IMR-90 (cell line): ENCODE measurements at places on chromosomes 6 and 20. TPM values are rescaled to one million over a fixed set of nuclear protein-coding genes. Genes with fewer than 3 reads are reported as not detected.

IL17F gene
- not detected in 2 replicates for polyA plus RNA-seq

GGTLC1 gene
- polyA plus RNA-seq = not detected in 2 replicates

PTGIS gene
- polyA plus RNA-seq = 2.4 and 2.6 TPM in 2 replicates

PRND gene
- polyA plus RNA-seq = not detected in 2 replicates

ELOVL2 gene
- polyA plus RNA-seq = 5.2 and 6.3 TPM in 2 replicates

CFB gene
- polyA plus RNA-seq = 5.8 and 6.1 TPM in 2 replicates

TFAP2D gene
- polyA plus RNA-seq = not detected in 2 replicates

TCF19 gene
- polyA plus RNA-seq = 13.1 and 15.1 TPM in 2 replicates

VSX1 gene
- not detected in 2 replicates for polyA plus RNA-seq

CNPY3 gene
- 39.2 and 39.8 TPM in 2 replicates for polyA plus RNA-seq

CMTR1 gene
- 17.4 and 22.6 TPM in 2 replicates for polyA plus RNA-seq

ITPR3 gene
- 3.7 and 4.1 TPM in 2 replicates for polyA plus RNA-seq

GJA10 gene
- polyA plus RNA-seq = not detected in 2 replicates

PCK1 gene
- not detected in 2 replicates for polyA plus RNA-seq

RUNX2 gene
- 4.3 and 4.7 TPM in 2 replicates for polyA plus RNA-seq

CAPN11 gene
- polyA plus RNA-seq = not detected in 2 replicates

LY6G6C gene
- polyA plus RNA-seq = not detected in 2 replicates

HLA-DQB2 gene
- not detected in 2 replicates for polyA plus RNA-seq

BPIFB1 gene
- not detected in 2 replicates for polyA plus RNA-seq

SLC22A16 gene
- not detected in 2 replicates for polyA plus RNA-seq

SSTR4 gene
- not detected in 2 replicates for polyA plus RNA-seq

FAM209B gene
- polyA plus RNA-seq = 0.24 and 0.32 TPM in 2 replicates

C20orf202 gene
- polyA plus RNA-seq = not detected in 2 replicates

FOXQ1 gene
- 0.09 TPM in 1 of 2 replicates, not detected in the other for polyA plus RNA-seq

BPIFB2 gene
- not detected in 2 replicates for polyA plus RNA-seq

SLC17A2 gene
- polyA plus RNA-seq = not detected in 2 replicates

DEFB124 gene
- polyA plus RNA-seq = not detected in 2 replicates

MYCT1 gene
- 0.79 and 0.89 TPM in 2 replicates for polyA plus RNA-seq

FAM209A gene
- 0.20 and 0.22 TPM in 2 replicates for polyA plus RNA-seq

EEF1A2 gene
- 3.2 and 4.6 TPM in 2 replicates for polyA plus RNA-seq

MMP24OS gene
- polyA plus RNA-seq = 64.9 and 67.6 TPM in 2 replicates

NNAT gene
- 6.5 and 8.2 TPM in 2 replicates for polyA plus RNA-seq

PDE10A gene
- polyA plus RNA-seq = 3.4 and 3.9 TPM in 2 replicates

NQO2 gene
- 41.9 and 42.5 TPM in 2 replicates for polyA plus RNA-seq

LY6G5B gene
- 10.2 and 13.6 TPM in 2 replicates for polyA plus RNA-seq

TCP11 gene
- 0.30 and 0.34 TPM in 2 replicates for polyA plus RNA-seq

ZBTB12 gene
- 8.1 and 8.5 TPM in 2 replicates for polyA plus RNA-seq

COX4I2 gene
- not detected in 2 replicates for polyA plus RNA-seq

IL17A gene
- polyA plus RNA-seq = not detected in 2 replicates

FHL5 gene
- polyA plus RNA-seq = not detected in 2 replicates

TM9SF4 gene
- 59.1 and 62.0 TPM in 2 replicates for polyA plus RNA-seq

SEMG1 gene
- polyA plus RNA-seq = not detected in 2 replicates

PDSS2 gene
- 9.2 and 10.1 TPM in 2 replicates for polyA plus RNA-seq
